Activated CD4-positive, alpha-beta T cell treated with anti-CD3 and anti-CD28 coated beads, Interleukin-2, amount 50 U/mL, for 48 hours (primary cell): ENCODE measurements at places on chromosomes 11 and 22.

DNA sequence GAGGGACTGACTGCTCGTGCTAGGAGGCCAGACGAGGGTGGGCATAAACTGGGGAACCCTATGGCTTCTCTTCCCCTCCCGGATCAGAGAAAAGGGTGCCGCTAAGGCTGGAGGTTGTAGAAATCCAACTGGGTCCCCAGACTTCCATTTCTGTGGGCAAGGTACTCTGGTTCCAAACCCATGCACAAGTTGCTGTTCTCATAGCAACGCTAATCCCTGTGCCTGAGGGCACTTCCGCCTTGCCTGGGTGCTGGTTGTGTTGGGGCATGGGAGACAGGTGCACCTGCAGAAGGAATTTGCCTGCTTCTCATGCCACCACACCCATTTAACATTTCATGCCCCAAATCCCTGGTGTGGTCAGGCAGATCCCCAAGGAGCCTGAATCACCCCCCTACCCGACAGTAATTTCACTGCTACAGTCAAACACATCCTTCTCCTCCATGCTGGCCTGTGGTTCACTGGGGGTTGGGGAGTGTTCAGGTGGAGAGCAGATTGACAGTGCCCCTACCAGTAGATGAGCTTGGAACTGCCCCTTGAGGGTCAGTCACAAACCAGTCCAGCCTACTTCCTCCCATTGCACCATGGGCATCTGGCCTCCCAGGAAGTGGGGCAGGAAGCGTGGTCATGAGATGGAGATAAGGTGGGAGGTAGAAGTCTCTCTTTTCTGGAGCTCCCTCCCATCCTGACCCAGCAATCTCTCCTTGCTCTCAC lies 1.2 kb downstream of the C2CD2L start:
- peak; percentile 49 for DNase-seq

DNA sequence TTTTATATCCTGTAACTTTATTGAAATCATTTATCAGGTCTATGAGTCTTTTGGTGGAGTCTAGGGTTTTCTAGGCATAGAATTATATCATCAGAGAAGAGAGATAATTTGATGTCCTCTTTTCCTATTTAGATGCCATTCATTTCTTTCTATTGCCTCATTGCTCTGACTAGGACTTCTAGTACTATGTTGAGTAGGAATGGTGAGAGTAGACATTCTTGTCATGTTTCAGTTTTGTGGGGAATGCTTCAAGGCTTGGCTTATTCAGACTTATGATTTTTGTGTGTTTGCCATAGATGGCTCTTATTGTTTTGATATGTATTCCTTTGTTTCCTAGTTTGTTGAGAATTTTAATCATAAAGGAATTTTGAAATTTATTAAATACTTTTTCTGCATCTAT lies 1078.3 kb downstream of the FAM181B start:
- no peak for DNase-seq

- DNase-seq, result no peak
Observed at GRCh38 chr11:77252555-77253270, 48.8 kb downstream of the GDPD4 start.

DNA sequence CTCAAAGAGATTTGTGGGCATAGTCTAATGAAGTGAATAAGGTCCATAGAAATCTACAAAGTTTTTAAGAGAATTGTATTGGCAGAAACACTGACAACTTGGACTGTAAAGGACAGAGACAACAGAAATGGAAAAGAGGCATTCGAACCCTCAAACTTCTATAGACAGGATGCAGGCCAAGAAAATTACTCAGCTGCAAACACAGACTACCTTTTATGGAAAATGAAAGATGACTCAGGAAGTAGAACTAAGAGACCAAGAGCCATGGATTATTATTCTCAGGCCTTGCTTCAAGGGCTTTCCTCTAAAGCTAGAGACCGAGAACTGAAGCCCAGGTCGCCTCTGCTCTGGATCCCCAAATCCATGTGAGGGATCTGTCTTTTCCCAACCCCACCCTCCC lies 3.8 kb upstream of the PELI3 start:
- no peak for DNase-seq

GRCh38 chr11:11552529-11553087 lies 69.2 kb downstream of the GALNT18 start:
- no peak for DNase-seq

- DNase-seq, result no peak
Observed at GRCh38 chr11:66299186-66299585, 7.5 kb downstream of the TMEM151A start.

DNA sequence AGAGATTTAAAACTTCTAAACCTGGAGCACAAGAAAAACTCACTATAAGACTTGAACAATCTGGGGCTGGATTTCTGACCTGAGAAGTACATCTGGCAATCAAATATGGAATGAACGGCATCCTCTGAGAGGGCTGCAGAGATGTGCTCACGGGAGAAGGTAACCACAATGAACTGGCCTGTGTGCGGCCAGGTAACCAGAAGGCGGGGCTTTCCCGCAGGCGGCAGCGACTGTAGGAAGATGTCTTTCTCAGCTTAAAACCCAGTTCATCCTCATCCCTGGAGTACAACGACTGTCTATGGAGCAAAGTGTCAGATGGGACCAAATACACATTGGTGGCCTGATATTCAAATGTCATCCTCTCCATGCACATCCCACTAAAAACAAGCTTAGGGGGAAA lies 24.5 kb downstream of the MICAL3 start:
- DNase-seq, result no peak

- DNase-seq, result peak; percentile 52
Observed at GRCh38 chr22:17303840-17304779, 65.2 kb upstream of the CECR2 start.

DNA sequence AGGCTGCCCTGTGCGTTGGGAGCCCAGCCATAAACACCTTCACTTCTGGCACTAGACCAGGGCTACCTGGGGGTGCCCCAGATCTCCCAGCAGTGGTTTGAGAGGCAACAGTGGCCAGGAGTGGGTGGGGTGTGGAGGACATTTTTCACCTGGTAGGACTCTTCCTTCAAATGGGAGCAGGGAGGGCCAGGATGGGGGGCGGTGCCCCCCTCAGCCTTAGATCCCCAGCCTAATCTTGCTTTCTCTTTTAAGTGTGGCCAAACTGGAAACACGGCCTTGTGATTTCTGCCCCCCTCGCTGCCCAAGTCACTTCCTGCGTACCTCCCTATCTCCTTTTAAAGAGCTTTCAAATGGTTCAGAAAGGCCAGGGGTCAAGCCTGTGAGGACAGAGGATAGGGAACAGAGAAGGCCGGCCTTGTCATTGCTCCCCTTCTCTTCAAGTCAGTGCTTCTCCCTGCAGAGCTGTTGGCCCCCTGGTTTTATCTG lies 800 bp downstream of the KCNJ5 start:
- DNase-seq, result no peak

- no peak for DNase-seq
Observed at GRCh38 chr22:45738206-45738605, 66.6 kb downstream of the ATXN10 start.

GRCh38 chr11:72815110-72815618 lies 953 bp downstream of the ATG16L2 start:
- DNase-seq, result peak; percentile 20

DNA sequence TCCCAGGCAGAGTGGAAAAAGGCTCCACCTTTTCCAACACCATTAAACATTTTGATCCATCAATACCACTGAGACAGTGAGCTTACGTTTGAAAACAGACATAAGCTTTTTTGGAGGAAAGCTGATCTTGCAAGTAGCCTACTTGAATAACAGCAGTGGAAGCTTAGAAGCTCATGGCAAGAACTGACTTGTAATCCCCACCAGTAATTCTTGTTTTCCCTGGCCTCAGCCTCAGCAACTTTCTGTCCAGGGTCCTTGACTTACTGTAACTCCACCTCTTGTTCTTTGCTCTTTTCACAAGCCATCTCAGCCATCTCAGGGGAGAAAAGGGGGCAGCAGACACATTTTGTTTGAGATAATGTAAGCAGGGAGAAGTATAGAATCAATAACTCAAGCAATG lies 12.3 kb upstream of the MPZL2 start:
- no peak for DNase-seq

DNA sequence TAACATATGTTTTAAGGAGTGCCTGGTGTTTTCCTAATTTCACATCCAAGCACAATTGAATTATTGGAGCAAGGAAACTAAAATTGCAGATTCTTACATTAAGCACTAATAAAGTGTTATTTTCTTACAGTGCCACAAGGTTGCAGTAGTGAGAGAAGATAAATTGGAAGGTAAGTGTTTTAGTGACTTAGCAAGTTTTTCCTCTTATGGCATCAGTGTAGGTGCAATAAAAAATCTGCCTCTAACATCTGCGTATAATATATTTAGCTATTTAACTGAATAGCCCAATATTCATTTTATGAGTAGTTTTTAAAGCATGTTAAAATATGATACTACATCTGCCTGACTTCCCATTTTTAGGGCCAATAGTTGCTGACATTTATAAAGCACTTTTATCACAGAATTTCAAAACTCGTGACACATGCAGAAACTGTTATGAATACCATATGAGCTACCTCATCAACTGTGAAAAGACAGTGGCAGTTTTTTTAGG lies 19.0 kb downstream of the POLD3 start:
- DNase-seq, result no peak

- DNase-seq, result no peak
Observed at GRCh38 chr22:19287076-19287707, 4.3 kb downstream of the CLTCL1 start.

DNA sequence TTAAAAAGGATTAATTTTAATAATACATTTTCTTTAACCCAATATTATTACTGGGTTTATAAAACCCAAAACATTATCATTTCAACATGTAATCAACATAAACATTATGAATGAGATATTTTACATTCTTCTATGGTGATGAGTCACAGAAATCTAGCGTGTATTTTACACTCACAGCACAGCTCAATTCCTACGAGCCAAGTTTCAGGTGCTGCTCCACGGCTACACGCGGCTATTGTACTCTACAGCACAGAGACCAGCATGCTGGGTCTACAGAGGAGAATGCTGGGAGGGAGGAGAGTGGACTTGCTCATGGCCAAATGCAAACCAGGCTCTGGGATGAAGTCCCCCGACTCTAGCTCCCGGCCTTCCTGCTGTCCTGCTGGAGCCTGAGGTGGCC lies 72.0 kb upstream of the LMO1 start:
- no peak for DNase-seq

- DNase-seq, result no peak
Observed at GRCh38 chr11:12668166-12668565, 6.1 kb upstream of the TEAD1 start.

DNA sequence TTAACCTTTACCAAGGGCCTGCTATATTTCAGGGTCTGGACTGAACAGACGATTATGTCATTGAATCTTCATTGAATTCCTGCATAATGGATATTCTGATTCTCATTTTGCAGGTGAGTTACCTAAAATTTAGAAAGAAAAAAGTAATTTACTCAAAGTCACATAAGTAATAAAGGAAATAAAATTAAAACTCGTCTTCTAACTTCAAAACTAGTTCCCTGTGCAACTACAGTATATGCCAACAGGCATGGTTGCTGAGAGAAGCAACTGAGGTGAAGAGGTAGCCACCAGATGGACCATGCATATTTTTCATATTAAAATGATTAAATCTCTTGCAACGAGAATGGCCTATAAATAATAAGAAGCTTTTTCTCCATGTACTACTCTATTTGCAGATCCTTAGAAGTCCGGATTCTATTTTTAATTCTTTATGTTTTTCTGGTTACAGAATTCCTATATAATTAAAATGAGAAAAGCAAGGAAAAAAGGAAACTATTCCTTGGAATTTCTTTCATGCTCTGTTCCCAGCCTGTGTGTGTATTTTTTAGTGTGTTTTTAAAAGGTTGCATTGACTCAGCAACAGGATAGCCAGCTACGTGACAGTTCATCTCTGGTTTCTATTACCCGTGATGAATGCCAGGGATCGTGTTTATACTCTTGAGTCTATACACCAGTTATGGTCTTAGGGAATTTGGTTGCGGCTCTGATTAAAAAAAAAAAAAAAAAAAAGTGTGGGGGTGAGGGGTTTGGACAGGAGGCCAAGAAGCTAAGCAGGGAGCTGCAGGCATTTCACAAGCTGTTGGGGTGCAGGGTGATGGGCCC lies 186.8 kb downstream of the ETS1 start:
- no peak for DNase-seq

DNA sequence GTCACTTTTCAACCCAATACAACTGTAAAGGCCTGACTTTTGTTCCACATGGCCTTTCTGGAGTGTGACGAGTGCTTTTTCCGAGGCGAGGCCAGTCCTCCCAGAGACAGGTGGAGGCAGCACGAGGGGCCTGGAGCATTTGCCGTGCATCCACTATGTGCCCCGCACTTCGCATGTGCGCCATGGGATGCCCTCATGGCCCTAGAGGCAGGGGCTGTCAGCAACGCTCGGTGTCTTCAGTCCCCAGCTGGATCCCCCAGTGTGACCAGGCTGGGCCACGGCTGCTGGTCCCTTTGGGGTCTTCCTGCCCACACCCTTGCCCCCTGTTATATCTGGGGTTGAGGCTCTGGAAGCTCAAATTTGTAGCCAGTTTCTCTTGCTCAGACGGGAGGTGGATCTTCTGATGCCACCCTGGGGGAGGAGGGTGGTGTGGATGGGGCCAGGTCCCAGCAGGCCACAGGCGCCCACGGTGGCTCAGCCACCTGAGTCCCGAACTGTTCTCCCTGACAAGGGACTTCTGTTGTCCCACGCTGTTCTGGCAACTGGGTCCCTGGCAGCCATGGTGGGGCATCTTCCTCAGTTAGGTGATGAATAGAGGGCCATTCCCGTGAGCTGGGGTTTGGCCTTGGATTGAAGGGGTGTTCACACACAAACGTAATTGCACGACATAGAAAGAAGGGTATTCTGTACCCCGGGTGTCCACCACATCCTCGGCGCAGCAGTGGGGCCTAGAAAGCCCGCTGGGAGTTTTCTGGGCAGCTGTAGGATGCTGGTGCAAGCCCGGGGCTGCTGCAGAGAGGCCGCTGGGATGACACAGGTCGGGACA lies 100.9 kb downstream of the CTTN start:
- DNase-seq, result no peak

DNA sequence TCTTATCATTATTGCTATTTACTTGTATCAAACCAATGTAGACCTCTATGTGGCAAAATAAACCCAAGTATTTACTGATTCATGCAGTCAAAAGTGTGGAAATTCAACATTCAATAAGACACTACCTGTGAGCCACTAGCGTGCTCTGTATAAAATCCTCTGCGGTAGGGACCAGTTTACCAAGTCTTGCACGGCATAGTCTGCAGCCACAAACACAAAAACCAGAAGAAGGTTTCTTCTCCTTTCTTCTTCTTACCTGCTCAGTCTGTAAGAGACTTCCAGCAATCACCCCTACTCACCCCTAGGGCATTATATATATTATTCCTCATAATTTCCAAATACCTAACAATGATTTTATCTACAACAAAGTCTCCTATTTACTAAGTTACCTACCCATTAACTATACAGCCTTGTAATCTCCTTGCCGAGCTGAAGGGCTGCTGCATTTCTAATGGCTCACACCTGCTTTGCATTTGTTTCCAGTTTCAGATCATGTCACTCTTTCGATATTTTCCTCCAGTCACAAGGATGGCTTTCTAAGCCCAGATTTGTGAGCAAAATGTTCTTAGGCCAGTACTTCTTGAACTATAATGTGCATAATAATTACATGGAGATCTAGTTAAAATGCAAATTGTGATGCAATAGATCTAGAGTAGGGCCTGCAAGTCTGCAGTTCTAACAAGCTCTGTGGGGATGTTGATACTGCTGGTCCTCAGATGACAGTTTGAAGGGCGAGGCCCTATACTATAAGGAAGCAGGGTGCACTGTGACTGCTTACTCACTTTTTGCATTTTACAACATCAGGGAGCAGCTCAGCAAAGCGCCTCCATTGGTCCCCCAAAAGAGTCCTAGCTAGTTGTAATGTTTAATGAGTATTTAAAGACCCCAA lies 191.9 kb upstream of the DDI1 start:
- no peak for DNase-seq
